T1000 (cell line): ENCODE measurements at places on chromosomes 16 and 17.

DNA sequence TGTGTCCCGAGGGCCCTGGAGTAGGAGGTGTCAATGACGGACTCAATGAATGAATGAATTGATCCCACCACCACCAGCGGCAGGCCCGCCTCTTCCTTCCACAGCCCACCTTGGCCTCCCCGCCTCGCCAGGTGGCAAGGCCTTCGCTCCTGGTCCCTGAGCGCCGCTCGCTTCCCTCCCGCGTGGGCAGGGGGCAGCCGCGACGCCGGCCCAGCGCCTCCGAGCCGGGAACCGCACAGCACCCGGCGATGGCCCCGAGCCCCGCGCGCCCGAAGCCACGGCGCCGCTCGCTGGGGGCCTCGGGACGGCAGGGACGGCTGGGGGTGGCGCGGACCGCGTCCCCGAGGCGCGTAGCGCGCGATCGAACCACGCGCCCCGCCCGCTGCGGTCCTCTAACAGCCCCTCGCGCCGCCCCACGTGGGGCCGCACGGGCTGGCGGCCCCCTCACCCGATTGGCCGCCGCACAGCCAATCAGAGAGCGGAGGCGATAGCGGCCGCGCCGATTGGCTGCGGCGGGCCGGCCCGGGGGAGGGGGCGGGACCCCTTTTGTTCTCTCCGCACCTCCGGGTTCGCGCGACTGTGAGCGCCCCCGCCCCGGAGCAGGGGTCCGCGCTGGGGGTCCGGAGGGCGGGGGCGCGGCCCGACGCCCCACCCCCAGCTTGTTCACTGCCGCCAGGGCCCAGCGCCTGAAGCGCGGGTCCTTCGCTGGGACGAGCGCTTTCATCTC is 31.4 kb downstream of the ACTG1 start:
- no peak for DNase-seq

DNA sequence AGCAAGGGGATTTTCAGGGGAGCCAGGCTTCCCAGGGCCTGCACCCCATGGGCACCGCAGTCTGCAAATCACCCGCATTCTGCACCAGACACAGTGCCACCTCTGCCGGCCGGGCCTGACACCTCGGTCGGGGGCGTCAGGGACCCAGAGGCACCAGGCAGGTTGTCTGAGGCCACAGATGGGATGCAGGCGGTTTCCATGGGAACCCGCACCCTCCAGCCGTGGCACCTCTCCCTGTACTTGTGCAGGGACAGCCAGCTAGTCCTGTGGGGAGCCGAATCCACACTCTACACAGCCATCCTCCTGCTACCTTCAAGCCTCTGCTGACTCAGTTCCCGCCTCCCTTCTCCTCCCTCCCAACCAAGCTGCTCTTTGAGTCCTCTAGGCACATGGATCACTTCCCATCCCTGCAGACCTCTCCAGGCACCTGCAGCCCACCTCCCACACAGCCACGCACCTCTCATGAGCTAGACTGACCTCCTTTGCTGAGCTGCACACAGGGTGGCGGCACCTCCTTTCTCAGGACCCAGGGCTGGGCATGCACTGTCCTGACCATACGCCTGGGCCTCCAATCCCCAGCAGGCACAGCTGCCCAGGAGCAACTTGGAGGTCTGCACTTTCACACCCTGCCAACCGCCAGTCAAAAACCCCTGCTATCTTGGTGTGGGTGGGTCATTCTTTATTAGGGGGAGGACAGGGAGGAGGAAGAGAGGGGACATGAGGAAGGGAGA is 119.5 kb downstream of the C16orf78 start:
- DNase-seq, result no peak

DNA sequence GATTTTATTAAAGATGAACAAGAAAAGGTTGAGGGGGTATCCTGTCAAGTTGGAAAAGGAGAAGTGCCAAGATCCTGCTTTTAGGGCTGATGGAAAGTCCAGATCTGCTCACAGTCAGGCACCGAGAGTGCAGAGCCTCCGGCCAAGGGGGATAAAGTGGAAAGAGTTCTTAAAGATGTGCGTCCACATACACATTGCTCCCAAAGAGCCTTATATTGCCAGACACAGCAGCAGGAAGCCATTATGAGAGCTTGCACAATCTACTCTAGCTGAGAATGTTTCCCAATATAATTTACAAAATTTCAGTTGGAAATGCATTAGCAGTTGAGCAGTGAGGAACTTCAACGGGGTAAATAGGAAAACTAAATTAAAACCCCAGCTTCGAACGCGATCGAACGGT is 95.6 kb downstream of the SALL1 start:
- DNase-seq, result no peak

- no peak for DNase-seq
Measured at GRCh38 chr17:45001310-45001709, 33.2 kb upstream of the C1QL1 start.

DNA sequence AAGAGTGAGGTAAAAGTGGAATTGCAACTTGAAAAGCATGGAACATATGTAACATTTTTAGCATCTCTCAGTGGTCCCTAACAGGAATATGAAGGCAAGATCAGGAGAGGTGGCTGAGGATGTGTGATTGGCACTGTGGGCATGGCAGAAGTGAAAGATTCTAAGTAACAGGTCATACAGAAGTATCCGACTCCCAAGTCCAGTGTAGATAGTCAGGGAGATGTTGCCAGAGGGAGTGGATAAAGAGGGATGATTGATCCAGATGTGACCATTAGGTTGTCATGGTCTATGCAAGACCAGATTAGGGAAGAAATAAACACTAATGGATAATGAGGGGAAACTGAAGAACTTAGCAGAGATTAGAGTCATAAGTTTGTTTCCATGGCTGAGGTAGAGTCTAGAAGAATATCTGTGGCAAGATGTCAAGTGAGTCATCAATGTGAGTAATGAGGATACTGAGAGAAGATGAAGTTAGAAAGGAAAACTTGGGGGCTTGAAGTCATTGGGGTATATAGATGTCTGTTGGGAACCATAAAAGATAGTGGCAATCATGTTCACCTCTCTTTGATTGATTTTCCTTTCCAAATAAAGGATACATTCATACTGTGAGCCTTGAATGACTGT is 23.9 kb upstream of the CAPNS2 start:
- no peak for DNase-seq

GRCh38 chr16:84730406-84731106 is 30.8 kb downstream of the USP10 start:
- DNase-seq, result peak; percentile 15
